Stimulated activated CD4-positive, alpha-beta T cell treated with anti-CD3 and anti-CD28 coated beads, Interleukin-2, amount 100 ng/mL, for 24 hours (primary cell): ENCODE measurements at places on chromosomes 7 and 10.

DNA sequence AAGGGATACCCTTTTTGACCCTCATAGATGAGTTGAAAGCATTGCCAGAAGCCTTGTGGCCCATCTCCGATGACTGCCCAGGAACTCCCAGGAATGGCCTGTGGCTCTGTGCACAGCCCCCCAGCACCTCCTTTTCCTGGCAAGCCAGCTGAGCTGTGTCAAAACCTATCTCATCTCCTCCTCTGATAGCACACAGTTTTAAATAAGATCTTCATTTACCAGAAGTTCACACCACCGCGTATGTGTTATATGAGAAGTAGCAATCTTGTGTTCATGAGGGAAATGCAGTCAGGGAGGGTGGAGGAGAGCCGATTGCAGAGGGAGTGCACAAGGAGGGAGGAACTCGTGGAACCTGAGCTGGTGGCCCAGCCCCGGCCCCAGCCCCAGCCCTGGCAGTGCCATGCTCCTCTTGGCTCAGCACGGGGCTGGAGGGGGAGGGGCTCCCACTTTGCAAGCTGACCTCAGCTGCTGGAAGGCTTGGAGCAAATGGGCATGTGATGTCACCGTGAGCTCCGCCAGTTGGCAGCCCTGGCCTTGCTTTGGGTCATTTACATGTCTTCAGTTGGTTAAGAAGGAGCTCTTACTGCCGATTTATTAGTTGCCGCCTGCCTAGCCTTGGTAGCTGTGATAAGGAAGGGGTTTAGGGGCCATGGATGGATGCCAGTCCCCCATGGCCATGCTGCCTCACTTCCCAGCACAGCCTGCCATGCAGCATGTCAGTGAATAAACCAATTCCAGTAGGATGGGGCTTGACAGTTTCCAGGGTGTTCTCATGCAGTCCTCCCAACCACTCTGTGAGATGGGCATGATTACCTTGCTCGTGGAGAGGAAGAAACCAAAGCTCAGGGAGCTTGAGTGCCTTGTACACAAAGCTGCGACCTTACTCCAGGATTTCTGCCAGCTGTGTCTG, 20.0 kb downstream of the UNC5B start:
- no peak for DNase-seq

- no peak for DNase-seq
These were observed 17.8 kb upstream of the SLC16A12 start for GRCh38 chr10:89553064-89553734.

GRCh38 chr10:66747451-66747850, 178.4 kb upstream of the LRRTM3 start:
- no peak for DNase-seq

- no peak for DNase-seq
These were observed 93.8 kb downstream of the ADD3 start for GRCh38 chr10:110101464-110102144.

- no peak for DNase-seq
These were observed 14.2 kb downstream of the ZNF92 start for GRCh38 chr7:65387891-65388290.

GRCh38 chr10:108709927-108710722, 1213.2 kb downstream of the XPNPEP1 start:
- no peak for DNase-seq

DNA sequence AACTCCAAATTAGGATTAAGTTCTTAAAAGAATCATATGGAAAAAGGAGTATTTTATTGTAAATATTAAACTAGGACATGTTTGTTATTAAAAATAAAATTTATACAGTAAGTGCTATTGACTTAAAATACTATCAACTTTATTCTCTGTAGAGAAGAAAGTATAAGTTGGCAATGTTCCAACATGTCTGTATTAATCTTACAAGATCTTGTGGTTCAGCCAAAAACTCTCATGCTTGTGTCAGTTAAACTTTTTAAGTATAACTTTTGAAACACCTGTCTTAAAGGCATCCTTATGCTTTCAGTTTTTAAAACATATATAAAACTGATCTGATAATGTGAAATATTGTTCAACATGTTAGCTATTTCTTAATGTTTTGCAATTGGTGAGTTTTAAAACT, 160.7 kb downstream of the ZEB1 start:
- no peak for DNase-seq

GRCh38 chr10:131882151-131882550, 18.7 kb upstream of the PPP2R2D start:
- DNase-seq: no peak

- no peak for DNase-seq
These were observed 239.2 kb downstream of the GPAM start for GRCh38 chr10:111944331-111944730.

DNA sequence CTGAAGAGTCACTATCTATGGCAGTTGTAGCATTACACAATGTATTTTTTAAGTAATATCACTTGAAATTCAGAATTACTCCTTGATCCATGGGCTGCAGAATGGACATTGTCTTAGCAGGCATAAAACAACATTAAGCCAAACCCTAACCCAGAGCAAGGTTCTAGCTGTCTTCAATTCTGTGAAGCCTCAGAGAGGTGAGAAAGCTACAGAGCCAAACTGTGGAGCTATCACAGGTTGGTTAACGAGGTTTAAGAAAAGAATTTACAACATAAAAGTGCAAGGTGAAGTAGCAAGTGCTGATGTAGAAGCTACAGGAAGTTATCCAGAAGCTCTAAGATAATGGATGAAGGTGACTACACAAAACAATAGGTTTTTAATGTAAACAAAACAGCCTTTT, 582.7 kb upstream of the POT1 start:
- no peak for DNase-seq

DNA sequence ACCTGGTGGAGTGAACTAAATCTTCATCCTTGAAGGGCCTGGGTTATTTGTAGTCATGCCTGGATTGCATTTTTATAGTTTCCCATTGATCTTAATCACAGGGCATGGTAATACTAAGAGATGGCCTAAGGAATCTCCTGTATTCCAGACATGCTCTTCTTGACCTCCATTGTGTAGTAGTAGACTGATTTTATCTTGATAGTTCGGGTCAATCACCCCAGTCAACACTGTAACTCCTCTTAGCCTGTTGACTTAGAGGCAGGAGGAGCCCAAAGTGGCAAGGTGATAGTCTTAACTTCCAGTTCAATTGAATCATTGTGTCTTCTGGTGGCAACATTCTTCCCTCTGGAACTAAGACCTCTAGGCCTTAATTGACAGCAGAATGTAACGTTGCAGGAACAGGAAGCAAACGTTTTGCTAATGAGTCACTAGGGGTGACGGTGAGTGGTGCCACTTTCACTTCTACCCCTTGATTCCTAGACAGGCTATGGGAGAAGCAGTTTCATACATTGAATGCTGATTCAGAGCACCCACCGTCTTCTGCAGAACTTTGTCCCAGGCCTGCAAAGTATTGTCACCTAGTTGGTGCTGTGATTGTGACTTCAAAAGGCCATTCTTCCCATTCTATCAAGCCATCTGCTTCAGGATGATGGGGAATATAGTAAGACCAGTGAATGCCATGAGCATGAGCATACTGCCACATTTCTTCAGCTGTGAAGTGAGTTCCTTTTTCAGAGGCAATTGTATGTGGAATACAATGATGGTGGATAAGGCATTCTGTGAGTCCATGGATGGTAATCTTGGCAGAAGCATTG, 24.0 kb upstream of the PAPSS2 start:
- peak; percentile 35 for DNase-seq

GRCh38 chr10:27393961-27394360, 110.1 kb upstream of the RAB18 start:
- DNase-seq: no peak

DNA sequence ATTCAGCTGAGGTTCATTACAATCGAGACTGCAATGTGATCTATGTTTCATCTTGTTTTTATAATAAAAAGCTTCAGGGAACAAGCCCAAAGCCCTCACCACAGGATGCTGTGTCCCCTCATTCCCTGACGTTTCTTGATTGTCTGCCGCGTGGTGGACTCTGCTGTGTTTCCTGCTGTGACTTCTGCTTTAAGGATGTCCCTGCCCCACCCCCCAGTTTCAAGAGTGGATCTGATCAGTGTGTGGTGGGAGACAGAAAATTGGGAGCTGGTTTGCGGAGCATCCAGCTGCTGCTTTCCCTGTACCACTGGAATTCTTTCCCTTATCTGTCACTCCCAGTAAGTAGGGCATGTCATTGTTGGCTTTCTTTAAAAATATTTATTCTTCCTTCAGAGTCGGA, 86.2 kb downstream of the CREM start:
- no peak for DNase-seq

DNA sequence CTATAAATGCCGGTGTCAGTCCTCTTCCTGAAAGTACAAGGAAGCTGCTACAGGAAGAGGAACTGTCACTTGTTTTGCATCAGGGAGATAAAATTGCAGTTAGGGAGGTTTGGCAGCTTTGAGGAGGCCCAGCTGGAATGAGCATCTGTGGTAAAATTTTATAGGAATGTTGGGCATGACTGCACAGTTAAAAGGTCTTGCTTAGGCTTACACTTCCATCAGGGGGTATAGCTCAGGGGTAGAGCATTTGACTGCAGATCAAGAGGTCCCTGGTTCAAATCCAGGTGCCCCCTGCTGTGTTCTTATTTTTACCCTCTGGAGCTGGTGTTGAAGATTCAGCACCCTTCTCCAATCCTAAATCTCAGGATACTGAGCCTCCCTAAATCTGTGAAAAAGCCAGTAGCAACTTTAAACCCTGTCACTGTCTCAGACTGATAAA, 65.9 kb downstream of the ZNF467 start:
- no peak for DNase-seq

DNA sequence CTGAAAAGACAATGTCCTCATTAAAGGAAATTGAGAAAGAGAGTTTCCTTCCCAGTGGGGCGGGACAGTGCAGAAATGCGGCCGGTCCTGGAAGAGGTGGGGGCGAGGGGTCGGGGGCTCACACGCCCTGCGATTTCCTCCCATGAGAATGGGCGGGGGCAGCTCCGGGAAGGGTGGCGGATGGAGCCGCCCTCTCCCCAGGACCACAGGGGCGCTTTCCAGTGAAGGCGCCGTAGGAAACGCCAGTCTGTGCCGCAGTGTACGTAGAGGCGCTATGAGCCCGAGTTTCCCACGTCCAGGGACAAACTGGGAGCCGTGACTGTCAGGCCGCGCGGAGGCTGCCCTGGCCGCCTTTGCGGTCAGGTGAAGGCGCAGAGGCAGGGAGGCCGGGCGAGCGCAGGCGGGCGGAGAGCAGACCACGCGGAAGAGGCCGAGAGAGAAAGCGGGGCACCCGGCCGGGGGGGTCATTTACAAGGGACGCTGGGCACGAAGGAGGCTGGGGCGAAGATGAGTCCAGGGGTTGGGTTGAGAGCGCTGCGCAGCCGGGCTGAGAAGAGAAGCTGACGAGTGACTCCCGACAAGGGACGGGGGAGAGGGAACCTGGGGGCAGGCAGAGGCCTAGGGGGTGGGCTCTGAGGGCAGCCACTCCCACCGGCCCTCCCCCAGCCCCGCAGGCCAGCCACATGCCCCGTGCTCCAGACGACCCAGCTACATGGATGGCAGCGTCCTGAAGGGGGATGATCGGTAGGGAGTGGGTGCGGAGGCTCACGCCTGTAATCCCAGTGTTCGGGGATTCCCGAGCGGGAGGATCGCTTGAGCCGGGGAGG, 45.0 kb downstream of the ALOX5 start:
- DNase-seq: peak; percentile 47

GRCh38 chr10:100998183-100998990, 1.2 kb upstream of the LZTS2 start:
- peak; percentile 77 for DNase-seq

GRCh38 chr10:27388761-27389399, 115.2 kb upstream of the RAB18 start:
- DNase-seq: no peak

- no peak for DNase-seq
These were observed 91.6 kb downstream of the INPP5A start for GRCh38 chr10:132628966-132629900.

DNA sequence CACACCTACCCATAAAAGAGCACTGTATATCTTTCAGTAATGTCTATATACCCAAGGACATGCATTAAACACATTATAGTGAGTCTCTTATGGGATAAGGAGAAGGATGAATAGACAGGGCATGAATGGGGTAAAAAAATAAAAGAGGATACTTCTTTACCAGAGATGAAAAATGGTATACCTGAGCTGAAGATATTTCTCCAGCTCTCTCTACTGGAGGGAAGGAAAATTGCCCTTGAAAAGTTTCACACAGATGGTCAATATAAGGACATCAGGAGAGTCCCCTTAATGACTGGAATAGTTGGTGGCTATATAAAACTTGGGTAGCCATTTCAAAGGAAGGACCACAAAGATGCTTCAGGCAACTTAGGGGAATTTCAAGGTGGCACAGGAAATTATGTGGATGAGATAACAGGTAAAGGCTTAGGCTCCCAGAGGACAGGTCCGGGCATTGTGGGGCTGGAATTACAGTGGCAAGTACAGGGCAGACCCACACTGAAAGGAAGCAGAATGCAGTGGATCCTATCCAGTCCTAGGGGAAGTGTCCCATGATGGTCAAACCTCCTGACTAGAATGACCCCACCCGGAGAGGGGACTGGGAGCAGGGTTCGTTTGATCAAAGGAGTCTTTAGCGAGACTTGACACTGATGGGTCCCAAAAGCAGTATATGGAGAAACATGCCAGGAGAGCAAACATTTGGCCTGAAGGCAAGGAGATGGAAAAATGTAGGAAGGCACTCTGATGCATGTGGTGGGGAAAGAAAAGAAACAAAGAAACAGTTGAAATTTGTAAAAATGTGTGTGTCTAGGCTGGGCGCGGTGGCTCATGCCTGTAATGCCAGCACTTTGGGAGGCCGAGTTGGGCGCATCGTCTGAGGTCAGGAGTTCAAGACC, 35.6 kb downstream of the PLAU start:
- no peak for DNase-seq

GRCh38 chr7:101772508-101773211, 44.8 kb upstream of the CUX1 start:
- DNase-seq: no peak

DNA sequence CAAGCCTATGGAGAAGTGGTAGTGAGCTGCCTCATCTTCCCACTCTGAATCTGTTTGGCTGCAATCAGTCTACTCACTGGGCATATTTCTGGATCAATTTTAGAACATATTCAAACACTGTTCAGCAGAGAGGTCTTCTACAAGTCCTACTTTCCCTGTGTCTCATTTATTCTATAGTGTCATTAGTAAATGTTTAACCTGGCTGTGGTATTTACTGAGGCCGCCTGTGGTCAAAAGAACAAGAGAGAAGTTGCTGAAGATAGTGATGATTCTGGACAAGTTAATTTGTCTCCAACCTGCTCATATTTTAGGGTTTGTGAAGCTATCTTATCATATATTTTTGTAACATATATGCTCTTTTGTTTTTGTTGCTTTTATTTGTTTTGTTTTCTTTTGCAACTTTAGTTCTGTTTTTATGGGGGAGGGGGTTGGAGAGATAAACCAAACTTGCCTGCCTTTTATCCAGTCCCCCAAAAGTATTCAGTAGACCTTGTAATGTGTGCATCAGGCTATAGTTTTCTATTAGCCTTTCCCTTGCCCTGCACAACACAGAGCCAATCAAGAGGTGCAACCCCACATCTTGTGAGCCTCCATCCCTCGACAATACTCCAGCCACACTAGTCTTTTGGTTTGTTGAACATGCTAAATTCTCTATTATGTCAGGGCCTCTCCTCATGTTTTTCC, 362.8 kb upstream of the MBL2 start:
- DNase-seq: no peak

- DNase-seq: peak; percentile 55
These were observed 55.2 kb upstream of the GSDME start for GRCh38 chr7:24812305-24812945.
